ENCODE measurements at places on chromosomes 4 and X.

GRCh38 chrX:19347916-19348315 is 4.2 kb downstream of the PDHA1 start:
- H3K4me1 ChIP-seq, result peaks cover 15% of the 10 kb centered on the region
- no peak overlapping the region for H3K27ac ChIP-seq
- peaks cover 27% of the 10 kb centered on the region for H3K36me3 ChIP-seq
- H3K4me3 ChIP-seq, result no peak overlapping the region
- no peaks in the 10 kb centered on the region for H3K27me3 ChIP-seq

- H3K4me1 ChIP-seq, result no peaks in the 10 kb centered on the region
- no peak overlapping the region for H3K27ac ChIP-seq
- no peaks in the 10 kb centered on the region for H3K27me3 ChIP-seq
These were observed 294.9 kb upstream of the TRPC5 start for GRCh38 chrX:112377481-112377880.

DNA sequence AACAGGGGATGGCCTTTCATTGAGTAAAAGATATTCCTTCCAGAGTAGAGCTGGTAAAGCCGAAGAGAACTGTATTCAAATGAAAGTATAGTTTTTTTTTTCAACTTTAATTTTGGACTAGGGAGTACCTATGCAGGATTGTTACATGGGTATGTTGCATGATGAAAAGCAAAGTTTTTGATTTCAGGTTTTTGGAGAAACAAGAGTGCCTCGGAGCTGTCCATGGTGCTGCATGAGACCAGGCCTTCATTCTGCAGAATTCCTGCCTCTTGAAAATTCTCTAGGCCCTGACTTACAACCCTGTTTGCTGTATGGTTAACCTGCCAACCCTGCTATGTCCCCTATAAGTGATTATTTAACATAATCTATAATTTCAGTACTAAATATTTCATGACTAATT is 1065.7 kb upstream of the FTHL17 start:
- H3K27me3 ChIP-seq, result no peaks in the 10 kb centered on the region
- H3K4me1 ChIP-seq, result no peaks in the 10 kb centered on the region
- no peak overlapping the region for H3K4me3 ChIP-seq
- no peaks in the 10 kb centered on the region for H3K36me3 ChIP-seq
- H3K27ac ChIP-seq, result no peak overlapping the region

- H3K4me1 ChIP-seq, result no peaks in the 10 kb centered on the region
- DNase-seq, result no peak
These were observed 64.9 kb upstream of the SOD3 start for GRCh38 chr4:24730256-24731001.

GRCh38 chrX:107667426-107667825 is 39.1 kb downstream of the PRPS1 start:
- no peak overlapping the region for H3K27ac ChIP-seq
- DNase-seq, result no peak
- no peaks in the 10 kb centered on the region for H3K4me1 ChIP-seq
- peaks cover 3% of the 10 kb centered on the region for H3K36me3 ChIP-seq
- no peak overlapping the region for H3K4me3 ChIP-seq

- H3K27me3 ChIP-seq, result no peaks in the 10 kb centered on the region
- H3K4me1 ChIP-seq, result no peaks in the 10 kb centered on the region
- H3K36me3 ChIP-seq, result peaks cover 22% of the 10 kb centered on the region
- H3K4me3 ChIP-seq, result no peak overlapping the region
These were observed 76.8 kb upstream of the MCF2 start for GRCh38 chrX:139784807-139785206.

- no peak overlapping the region for H3K4me3 ChIP-seq
- H3K27me3 ChIP-seq, result no peaks in the 10 kb centered on the region
- no peak for DNase-seq
- no peaks in the 10 kb centered on the region for H3K36me3 ChIP-seq
- no peak overlapping the region for H3K27ac ChIP-seq
These were observed 131.7 kb downstream of the CHRNA9 start for GRCh38 chr4:40466789-40467188.

DNA sequence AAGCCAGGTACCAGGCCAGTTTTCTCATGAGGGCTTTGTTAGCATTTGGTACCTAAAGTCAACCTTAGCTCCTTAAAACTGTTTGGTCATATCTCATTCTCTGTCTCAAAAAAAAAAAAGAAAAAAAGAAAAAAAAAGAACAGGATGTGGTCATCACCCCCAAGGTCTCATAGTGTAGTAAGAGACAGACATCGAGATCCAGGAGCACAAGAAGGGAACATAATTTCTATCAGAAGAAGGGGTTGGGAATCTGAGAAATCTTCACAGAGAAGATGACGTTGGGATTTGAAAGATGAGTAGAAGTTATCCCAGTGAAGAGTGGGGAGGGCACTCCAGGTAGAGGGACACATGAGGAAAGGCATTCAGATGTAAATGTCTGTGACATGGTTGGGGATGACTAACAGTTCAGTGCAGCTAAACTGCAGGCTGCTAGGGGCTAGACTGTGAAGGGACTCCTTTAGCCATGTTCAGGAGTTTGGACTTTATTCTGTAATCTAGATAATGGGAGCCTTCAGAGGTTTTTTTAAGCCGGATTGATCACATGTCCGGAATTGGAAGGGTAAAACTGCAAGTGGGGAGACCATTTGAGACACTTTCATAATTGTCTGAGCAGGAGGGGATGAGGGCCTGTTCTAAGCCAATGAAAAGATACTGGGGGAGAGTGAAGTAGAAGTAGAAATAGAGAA is 26.9 kb upstream of the GJB1 start:
- H3K4me1 ChIP-seq, result peaks cover 9% of the 10 kb centered on the region
- no peaks in the 10 kb centered on the region for H3K27me3 ChIP-seq
- H3K36me3 ChIP-seq, result no peaks in the 10 kb centered on the region

DNA sequence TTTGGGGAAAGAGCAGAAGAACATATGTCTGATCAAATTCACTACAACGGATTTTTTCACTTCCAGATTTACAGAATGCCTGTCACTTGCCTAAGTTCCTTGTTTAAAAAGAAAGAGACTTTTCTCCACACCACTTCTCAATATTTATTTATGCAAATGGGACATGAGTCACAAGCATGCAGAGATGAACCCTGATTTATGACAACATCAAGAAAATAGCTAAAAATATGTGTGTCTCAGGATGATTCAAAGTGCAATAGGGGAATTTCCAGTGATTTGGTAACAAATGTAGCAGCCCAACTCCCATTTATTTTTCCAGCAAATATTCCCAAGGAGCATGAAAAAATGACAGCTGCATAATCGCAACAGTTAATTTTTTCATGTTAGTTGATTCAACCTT is 180.4 kb upstream of the FAT1 start:
- no peak for DNase-seq
- no peaks in the 10 kb centered on the region for H3K4me1 ChIP-seq
- H3K27ac ChIP-seq, result no peak overlapping the region
- H3K27me3 ChIP-seq, result no peaks in the 10 kb centered on the region

- DNase-seq, result no peak
- H3K4me3 ChIP-seq, result no peak overlapping the region
- H3K27ac ChIP-seq, result no peak overlapping the region
- no peaks in the 10 kb centered on the region for H3K4me1 ChIP-seq
- no peaks in the 10 kb centered on the region for H3K36me3 ChIP-seq
These were observed 40.5 kb upstream of the HSD17B10 start for GRCh38 chrX:53474707-53475106.

Measured in CD4-positive, CD25-positive, alpha-beta regulatory T cell (primary cell).